ENCODE measurements at places on chromosomes 11 and 22.

GRCh38 chr22:46011627-46012181 lies 34.7 kb upstream of the WNT7B start:
- DNase-seq: no peak

DNA sequence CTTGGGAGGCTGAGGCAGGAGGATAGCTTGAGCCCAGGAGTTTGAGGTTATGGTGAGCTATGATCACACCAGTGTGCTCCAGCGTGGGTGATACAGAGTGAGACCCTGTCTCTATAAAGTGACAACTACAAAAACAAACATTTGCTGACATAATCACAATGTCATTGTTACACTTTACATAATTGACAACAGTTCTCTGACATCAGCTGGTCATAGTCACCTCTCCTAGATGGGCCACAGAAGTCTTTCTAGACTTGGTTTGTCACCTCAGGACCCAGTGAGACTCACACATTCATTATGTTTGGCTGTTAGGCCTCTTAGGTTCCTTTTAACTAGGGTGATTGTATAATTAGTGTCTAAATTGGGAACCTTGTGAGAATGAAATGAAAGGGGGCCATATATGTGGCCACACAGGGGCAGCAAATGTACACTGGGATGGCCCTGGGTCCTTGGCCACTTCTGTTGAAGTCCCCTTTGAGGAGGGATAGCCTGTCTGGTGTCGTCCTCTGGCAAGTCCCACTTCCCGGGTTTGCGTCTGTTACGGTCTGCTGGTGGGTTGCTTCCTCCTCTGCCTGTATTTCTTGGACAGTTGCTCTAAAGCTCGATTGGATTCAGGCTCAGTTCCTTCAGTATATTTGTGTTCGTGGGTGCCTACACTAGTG lies 5.8 kb upstream of the PPIL2 start:
- DNase-seq: no peak

DNA sequence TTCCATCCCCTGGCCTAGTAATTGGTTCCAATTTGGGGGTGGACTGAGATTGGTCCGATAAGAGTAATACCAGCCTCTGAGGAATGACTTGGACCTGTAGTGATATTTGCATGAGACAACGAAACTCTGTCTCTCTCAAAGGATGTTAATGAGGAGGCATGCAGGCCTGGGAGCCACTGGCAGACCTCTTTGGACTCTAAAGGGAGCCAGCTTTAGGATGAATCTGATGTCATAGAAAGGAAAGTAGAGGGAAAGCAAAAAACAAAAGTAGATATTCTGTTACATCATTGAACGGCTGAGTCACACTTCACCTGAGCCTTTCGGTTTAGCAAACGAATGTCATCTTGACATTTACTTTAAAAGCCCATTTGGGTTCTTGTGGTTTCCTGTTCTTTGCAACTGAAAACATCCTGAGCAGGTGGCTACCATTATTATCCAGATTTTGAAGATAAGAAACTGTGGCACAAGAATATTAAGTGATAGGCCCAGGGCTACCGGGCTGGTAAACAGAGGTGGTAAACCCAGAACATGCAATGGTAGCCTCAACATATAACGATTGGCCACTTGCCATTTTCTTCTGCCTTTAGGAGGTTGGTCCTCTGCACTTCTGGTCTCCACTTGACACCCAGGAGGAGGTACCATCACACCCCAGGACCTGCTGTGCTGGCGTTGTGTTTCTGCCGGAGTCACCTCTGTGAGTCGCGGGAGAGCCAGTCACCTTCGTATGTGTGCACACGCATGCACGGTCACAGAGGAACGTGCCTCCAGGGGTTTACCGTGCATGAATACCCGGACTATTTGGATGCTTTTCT lies 42.7 kb downstream of the RTL6 start:
- DNase-seq: peak; percentile 78

DNA sequence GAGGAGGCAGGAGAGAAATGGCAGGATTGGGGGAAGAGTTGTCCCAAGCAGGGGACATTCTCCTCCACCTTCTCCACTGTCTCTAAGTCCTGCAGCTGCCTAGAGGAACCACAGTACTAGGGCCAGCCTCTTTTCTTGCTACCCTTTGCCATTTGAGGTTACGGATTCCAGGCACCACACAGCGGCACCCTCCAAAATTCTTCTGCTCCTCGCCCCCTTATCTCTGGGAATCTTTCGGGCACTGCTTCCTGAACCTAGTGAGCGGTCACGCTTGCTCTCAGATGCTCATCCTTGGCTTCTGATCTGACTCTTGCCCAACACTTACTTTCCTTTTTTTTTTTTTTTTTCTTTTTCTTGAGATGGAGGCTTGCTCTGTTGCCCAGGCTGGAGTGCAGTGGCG lies 26.6 kb upstream of the XBP1 start:
- DNase-seq: no peak

- no peak for DNase-seq
Observed at GRCh38 chr22:39136317-39136716, 16.2 kb downstream of the CBX7 start.

DNA sequence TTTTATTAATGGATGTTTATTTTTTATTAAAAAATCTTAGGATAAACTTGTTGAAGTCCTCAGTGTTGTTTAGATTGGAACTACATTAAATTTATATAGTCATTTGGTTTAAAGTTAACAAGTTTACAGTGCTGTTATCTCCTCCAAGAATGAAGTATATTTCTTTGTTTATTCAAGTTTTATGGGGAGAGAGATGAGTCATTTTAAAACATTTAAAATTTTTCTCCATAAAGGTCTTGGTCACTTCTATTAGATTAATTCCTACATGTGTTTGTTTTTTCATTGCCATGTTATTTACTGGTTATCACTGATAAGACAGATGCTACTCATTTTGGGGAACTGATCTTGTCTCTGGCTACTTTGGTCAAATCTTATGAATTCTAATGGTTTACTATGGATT lies 429.6 kb downstream of the METTL15 start:
- DNase-seq: no peak

Measured in CD4-positive, alpha-beta T cell treated with Interleukin-15 for 4 hours (primary cell).